ENCODE measurements at places on chromosomes 12 and 14.

GRCh38 chr14:69191340-69192111 is at the start of gene EXD2:
Gene EXD2 (plus strand): TSS chr14:69191498. CDS start chr14:69209471, 17,973 bp downstream.
- DNase-seq, result peak; percentile 85

DNA sequence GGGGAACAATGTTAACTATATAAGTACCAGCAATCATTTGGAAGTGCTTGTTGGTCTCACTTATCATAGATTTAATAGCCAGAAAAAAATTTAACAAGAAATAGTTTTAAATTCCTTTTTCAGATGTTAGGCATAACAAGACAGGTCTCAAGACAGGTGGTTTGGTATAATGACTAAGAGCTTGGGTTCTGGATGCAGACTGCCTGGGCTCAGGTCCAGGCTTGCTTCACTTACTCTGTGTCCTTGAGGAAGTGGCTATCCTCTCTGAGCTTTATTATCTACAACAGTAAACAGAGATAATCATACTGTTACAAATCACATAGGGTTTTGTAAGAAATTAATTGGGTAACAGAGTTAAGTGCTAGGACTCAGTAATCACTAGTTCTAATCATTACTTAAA is 338.0 kb upstream of the FLRT2 start:
- no peak for DNase-seq

GRCh38 chr12:16030744-16031143 is 119.6 kb downstream of the DERA start:
- no peak for DNase-seq

GRCh38 chr12:117439531-117440001 is 78.1 kb upstream of the NOS1 start:
- no peak for DNase-seq

GRCh38 chr12:132282031-132282949 is 47.1 kb downstream of the GALNT9 start:
- no peak for DNase-seq

- no peak for DNase-seq
Observed at GRCh38 chr12:85156569-85156968, 120.4 kb downstream of the LRRIQ1 start.

DNA sequence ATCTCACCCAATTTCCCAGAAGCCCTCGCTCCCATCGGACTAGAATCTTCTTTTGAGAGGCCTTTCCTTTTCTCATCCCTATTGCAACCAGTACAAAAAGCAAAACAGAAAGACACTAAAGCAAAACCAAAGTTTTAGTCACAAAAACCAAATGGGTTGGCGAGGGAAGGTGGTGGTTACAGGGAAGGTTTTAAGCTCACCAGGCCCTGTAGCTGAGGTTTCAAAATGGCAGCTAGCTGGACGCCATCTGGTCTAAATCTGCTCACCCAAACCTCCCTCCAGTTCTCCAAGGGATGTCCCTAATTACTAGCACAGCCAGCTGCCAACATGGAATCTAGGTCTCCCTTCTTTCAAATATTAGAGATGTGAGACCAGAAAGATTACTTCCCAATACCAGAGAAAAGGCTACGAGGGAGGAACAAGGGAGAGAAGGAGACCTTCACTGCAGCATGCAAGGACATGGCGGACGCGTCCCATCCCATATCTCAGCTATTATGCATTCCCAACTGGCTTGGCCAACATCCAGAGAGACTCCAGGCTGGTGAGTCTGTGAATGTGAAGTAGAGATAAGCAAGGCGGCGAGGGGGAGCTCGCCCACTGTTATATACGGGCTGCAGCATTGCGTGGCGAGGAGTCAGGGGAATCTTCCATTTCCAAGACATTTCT is 70.8 kb downstream of the DPF3 start:
- no peak for DNase-seq

DNA sequence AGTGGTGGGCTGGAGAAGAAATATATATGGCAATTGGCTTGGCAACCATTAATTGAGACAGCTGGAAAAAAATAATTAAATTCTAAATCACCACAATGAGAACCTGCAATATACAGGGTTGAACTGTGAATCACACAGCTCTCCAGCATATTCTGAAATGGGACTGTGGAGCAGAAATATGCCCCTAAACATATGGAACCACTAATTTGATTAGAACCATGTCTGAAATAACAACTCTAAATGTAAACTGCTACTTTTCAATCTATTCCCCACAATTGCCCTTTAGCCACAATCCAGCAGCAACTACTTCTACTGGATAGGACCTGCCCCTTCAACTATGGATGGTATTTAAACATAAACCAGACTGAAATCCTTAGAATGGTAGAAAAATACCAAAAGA is 330.4 kb downstream of the TRHDE start:
- DNase-seq, result no peak

- DNase-seq, result no peak
Observed at GRCh38 chr14:23696701-23697239, 60.6 kb downstream of the DHRS2 start.

DNA sequence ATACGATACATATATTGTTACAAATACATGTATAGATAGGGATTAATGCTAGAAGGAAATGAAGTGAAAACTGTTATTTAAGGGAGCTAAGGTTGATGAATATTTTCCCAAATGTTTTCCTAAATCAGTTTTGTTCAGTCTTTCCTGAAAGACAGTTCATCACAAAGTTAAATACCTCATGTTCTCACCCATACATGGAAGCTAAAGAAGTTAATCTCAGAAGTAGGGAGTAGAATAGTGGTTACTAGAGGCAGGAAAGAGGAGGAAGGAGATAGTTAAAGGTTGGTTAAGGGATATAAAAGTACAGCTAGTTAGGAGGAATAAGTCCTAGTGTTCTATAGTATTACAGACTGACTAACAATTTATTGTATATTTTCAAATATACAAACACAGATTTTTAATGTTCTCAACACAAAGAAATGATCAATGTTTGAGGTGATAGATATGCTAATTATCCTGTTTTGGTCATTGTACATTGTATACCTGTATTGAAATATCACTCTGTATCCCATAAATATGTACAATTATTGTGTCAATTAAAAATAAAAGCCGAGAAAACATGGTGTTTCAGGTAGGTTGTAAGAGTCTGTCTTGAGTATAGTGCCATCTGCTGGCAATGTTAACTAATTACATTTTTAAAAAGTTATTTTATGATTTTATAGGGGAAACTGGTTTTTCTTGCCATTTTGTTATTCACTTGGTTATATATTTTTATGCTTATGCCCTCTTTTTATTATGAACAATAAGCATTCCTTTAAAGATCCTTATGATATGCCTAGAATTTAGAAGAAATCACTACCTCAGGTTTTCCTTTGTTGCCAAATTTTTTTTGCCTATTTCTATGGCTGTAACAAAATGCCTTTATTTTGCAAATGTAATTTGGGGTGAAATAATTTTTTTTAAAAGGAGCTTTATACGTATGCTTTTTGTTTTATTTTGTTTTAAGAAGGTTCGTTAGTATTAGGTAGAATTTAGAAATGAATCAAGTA is 26.9 kb downstream of the ZDHHC17 start:
- no peak for DNase-seq

DNA sequence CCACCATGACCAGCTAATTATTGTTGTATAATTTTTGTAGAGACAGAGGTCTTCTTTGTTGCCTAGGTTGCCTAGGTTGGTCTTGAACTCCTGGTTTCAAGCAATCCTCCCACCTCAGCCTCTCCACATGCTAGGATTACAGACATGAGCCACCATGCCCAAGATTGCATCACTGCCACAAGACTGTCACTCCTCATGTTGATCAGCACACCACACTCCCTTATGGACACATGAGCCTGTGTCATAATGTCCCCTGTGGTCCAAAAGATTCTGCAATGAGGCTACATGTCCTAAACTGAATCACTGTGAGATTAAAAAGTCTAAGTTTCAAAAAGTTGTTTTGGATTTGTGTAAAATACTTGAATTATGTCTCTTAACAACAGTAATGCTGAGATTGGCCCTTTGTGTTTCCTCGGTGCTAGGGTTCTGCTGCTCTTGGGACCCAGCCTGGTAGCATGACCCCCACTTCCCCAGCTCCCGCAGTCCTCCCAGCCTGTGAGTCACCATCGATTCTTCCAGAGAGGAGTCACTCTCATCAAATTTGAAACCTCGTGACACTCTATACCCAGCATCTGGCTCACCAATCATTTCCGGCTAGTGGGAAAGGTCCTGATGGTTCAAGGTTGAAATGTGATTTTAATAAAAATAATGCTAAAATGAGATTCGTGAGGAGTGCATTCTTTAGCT is 890.9 kb downstream of the VRK1 start:
- DNase-seq, result no peak

DNA sequence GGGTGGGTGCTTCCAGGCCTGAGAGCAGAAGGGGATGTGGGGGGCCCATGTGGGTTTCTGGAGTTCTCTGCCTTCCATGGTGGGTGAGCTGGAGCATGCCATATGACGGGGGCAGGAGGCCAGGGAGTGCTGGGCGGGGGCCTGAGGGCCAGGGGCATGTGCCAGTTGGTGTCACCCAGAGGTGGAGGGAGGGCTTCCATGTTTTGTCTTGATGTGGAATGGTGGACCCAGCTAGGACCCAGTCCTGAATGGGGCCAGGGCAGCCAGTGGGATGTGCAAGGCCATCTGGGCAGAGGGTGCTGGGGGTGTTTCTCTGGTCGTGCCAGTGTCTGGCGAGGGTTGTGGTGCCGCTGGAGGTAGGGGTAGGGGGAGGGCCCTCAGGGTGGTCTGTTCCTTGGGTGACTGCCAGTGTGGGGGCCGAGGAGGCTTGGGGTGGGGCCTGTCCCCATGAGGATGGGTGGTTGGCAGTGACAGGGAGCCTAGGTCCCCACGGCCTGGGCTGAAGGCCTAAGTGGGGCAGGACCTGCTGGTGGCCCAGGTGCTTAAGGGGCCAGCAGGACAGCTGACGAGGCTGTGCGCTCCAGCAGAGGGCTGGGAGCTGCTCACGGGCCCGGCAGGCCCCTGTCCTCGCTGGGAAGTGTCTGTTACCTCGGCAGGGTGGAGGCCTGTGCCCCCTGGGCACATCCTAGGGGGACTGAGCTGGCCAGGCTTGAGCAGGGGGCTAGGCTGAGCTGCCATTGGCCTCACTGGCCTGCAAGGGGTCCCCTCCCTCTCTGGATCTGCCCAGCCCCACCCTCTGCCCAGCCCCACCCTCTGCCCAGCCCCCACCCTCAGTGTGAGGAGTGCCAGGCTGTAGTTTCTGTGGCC is 26.8 kb downstream of the CEP170B start:
- DNase-seq, result no peak

- DNase-seq, result no peak
Observed at GRCh38 chr14:99267837-99268781, 3.9 kb downstream of the BCL11B start.

- DNase-seq, result no peak
Observed at GRCh38 chr14:38583471-38583870, 327.6 kb upstream of the CLEC14A start.

- no peak for DNase-seq
Observed at GRCh38 chr14:94663965-94664704, 51.9 kb downstream of the SERPINA3 start.

GRCh38 chr12:50569876-50570275 is 65.1 kb downstream of the DIP2B start:
- no peak for DNase-seq
